ENCODE measurements at places on chromosomes 3 and 15.

GRCh38 chr3:57753016-57753415 lies 3.1 kb upstream of the SLMAP start:
- no peak for DNase-seq

GRCh38 chr3:150761831-150762661 lies 923 bp downstream of the SIAH2 start:
- peak; percentile 45 for DNase-seq

- no peak for DNase-seq
Observed at GRCh38 chr3:189394599-189395121, 222.9 kb downstream of the TPRG1 start.

GRCh38 chr3:31714495-31715280 lies 182.0 kb downstream of the STT3B start:
- DNase-seq, result no peak

DNA sequence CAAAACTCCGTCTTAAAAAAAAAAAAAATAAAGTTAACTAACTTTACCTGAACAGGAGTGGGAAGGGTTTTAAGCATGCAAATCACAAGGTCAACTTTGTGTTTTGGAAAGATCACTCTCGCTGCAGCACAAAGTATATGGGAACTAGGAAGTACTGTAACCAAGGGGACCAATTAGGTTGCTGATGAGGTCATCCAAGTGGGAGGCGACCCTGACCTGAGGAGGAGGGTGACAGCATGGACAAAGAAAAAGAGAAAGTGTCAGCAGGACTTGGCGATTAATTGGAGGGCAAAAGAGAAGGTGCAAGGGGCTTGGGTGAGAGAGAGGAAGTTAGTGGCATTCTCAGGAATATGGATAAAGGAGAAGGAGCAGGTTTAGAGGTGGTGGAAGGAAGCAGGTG lies 89.5 kb upstream of the ZBED2 start:
- DNase-seq, result no peak
